ENCODE measurements at places on chromosomes 7 and 10.

DNA sequence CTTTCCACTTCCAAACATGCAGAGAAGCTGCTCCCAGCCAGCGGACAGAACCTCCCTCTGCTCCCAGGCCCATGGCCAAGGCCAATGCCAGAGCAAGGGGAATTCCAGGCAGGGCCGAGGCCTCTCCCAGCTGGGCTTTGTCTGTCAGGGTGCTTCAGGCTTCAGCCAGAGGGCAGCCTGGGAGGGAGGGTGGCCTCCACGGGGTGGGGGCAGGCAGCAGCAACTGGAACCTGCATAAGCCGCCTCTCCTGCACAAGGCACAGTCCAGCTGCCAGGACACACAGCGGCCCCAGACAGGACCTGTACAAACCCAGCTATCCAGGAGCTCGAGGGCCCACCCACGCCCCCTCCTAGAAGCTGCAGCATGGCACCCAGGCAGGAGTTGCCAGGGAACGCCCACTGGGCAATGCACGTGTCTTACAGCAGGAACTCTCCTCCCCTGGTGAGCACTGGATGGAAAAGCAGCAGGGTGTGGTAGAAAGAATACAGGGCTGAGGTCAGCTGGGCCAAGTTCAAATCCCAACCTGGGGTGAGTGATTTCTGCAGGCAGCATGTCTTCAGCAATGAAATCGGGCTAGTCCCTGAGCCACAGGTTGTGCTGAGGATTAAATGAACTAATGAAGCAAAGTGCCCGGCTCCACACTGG lies 7.6 kb downstream of the FAM53B start:
- DNase-seq, result peak; percentile 76

GRCh38 chr10:78849731-78850130 lies 219.0 kb upstream of the ZMIZ1 start:
- peak; percentile 17 for DNase-seq

- no peak for DNase-seq
Measured at GRCh38 chr7:144656965-144657517, 178.8 kb downstream of the TPK1 start.

DNA sequence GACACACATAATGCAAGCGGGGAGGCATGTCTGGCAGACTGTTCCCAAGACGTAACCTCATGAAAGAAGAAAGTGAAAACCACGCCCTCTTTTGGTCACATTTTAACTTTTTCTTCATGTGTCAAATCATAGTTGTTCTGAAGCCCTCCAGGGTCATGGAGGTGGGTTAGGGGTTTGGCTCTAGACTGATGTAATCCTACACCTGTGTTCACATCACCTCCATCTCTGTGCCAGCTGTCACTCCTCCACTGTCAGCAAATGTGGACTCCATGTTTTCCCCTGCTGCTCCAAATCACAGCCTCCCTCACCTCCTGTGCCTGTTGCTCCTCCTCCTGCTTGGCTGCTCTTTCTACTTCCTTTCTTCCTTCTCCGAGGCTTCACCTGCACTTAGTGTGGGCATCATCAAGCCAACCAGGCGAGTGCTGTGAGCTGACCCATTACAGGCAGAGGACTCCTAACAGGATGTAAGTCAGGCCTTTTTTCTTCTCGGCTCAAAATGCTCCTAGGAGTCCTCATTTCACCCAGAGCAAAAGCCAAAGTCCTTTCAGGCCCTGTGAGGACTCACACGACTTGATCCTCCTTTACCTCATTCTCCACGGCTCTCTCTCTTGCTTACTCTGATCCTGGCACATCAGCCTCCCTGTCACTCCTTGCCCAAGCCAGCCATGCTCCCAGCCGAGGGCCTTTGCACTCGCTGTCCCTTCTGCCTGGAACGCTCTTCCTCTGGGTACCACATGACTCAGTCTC lies 66.4 kb upstream of the IFRD1 start:
- no peak for DNase-seq

GRCh38 chr10:61899997-61900828 lies 1.3 kb upstream of the ARID5B start:
- DNase-seq, result peak; percentile 75

GRCh38 chr7:130092598-130092997 lies 22.3 kb downstream of the KLHDC10 start:
- DNase-seq, result no peak

Measured in left forelimb (tissue), 1 donor.